Activated T-helper 1 cell treated with anti-CD3 and anti-CD28 coated beads, Interleukin-12 subunit alpha, Interleukin-12 subunit beta, Interleukin-2, Interleukin-4 antibody, amounts not matched to agents 30 ng/mL and 10 ng/mL and 1 ng/mL, durations not matched to agents 14 hours and 24 hours and 36 hours (primary cell): ENCODE measurements at places on chromosomes 3 and 15.

- DNase-seq: no peak
- H3K36me3 ChIP-seq: no peaks in the 10 kb centered on the region
- no peaks in the 10 kb centered on the region for H3K4me1 ChIP-seq
- H3K27me3 ChIP-seq: peaks cover 6% of the 10 kb centered on the region
- no peak overlapping the region for H3K4me3 ChIP-seq
Observed at GRCh38 chr3:105157766-105158085, 209.0 kb upstream of the ALCAM start.

DNA sequence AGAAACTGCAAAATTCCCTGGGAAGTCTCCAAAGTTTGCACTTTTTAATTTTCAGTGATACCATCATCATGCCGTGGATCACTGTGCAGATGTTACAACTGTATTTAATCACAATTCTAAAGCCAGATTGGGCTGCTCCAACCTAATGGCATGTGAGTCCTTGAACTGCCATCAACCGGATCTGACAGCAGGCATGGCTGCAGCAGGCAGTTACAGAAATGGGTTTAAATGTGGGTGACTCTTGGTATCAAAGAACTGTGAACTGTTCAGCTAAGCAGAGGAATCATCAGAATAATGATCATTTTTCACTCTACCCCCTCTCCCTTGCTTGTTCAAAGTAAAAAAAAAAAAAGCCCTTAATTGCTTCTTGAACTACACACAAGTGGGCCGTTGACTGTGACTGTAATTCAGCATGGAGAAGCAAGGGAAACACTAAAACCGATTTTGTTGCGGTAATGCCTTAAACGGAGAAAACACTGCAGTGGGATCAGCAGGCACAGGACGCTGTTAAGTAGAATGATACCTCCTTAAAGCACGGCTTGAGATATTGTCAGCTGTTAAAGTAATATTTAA lies 152.4 kb downstream of the RORA start:
- H3K27me3 ChIP-seq: peaks cover 22% of the 10 kb centered on the region
- no peak overlapping the region for H3K4me3 ChIP-seq

- no peak overlapping the region for H3K4me3 ChIP-seq
- H3K36me3 ChIP-seq: no peaks in the 10 kb centered on the region
- peaks cover 24% of the 10 kb centered on the region for H3K27me3 ChIP-seq
- no peak overlapping the region for H3K27ac ChIP-seq
- H3K4me1 ChIP-seq: no peaks in the 10 kb centered on the region
Observed at GRCh38 chr15:96314963-96315362, 15.5 kb upstream of the NR2F2 start.

DNA sequence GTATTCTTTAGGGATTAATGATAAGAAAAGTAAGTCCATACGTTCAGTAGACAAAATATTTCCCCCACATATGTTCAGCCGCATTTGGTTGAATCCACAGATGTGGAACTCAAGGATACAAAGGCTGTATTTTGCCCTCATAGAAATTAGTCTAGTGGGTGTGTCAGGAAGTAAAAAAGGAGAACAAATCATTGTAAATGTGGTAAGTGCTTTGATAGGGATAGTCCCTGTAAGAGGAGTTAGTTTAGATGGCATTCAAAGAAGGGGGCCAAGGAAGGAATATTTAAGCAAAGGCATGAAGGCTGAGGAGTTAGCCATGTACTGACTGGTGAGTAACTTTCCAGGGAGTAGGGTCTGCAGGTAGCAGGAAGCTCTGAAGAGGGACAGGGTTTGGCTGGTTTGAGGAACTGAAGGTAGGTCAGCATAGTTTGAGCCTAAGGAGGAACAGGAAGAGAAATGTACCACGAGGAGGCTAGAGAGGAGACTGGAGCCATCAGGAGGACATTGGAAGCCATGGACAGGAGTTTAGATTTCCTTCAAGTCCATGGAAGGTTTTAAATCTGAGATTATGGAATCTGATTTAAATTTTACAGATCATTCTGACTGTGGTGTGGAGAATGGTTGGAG lies 98.8 kb downstream of the MME start:
- no peak overlapping the region for H3K27ac ChIP-seq
- no peaks in the 10 kb centered on the region for H3K27me3 ChIP-seq
- no peak for DNase-seq
- H3K4me3 ChIP-seq: no peak overlapping the region

DNA sequence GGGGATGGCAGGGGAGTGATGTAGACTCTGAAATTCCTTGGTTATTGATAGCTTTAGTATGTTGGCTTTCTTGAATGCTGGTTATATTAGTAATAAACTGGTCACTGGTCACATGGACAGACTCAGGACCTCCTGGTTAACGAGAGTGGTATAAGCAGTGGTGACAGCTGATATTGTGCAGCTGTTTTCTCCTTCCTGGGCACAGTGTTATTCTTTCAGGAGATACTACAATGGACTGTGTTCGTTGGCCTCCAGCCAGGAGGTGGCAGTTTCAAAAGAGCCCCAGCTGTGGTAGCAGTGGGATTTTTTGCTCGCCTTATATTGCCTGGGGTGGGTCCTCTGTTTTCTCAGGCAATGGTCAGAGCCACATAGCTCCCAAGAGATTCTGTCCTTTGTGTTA lies 181.6 kb upstream of the RBMS3 start:
- no peak for DNase-seq
- no peak overlapping the region for H3K27ac ChIP-seq
- no peaks in the 10 kb centered on the region for H3K27me3 ChIP-seq
- no peaks in the 10 kb centered on the region for H3K4me1 ChIP-seq
- H3K4me3 ChIP-seq: no peak overlapping the region

DNA sequence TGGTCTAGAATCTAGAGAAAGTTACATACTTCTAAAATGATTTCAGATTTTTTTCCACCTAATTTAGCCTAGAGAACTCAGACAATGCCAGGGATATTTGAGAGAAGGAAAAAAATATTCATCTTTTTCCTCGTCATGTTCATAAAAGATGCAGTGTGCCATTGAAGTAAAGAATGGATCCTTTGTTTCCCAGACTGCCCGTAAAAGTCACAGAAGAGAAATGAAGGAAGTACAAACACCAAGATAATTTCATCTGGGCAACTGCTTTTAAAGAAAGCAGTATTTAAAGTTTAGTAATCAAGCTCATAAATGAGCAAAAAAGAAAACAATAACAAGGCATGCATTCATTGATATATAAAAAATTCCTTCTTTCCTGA lies 47.2 kb downstream of the TTC23 start:
- no peak overlapping the region for H3K27ac ChIP-seq
- no peak overlapping the region for H3K4me3 ChIP-seq
- H3K27me3 ChIP-seq: peaks cover 19% of the 10 kb centered on the region
- no peaks in the 10 kb centered on the region for H3K4me1 ChIP-seq
- no peak for DNase-seq
- no peaks in the 10 kb centered on the region for H3K36me3 ChIP-seq

- H3K36me3 ChIP-seq: peaks cover 6% of the 10 kb centered on the region
- no peak overlapping the region for H3K27ac ChIP-seq
- no peaks in the 10 kb centered on the region for H3K27me3 ChIP-seq
Observed at GRCh38 chr3:149736175-149736952, 15.9 kb downstream of the COMMD2 start.

- peaks cover 2% of the 10 kb centered on the region for H3K27me3 ChIP-seq
- peaks cover 12% of the 10 kb centered on the region for H3K4me1 ChIP-seq
- no peak overlapping the region for H3K4me3 ChIP-seq
- no peak for DNase-seq
- H3K36me3 ChIP-seq: no peaks in the 10 kb centered on the region
Observed at GRCh38 chr3:102415553-102415952, 19.3 kb upstream of the ZPLD1 start.

DNA sequence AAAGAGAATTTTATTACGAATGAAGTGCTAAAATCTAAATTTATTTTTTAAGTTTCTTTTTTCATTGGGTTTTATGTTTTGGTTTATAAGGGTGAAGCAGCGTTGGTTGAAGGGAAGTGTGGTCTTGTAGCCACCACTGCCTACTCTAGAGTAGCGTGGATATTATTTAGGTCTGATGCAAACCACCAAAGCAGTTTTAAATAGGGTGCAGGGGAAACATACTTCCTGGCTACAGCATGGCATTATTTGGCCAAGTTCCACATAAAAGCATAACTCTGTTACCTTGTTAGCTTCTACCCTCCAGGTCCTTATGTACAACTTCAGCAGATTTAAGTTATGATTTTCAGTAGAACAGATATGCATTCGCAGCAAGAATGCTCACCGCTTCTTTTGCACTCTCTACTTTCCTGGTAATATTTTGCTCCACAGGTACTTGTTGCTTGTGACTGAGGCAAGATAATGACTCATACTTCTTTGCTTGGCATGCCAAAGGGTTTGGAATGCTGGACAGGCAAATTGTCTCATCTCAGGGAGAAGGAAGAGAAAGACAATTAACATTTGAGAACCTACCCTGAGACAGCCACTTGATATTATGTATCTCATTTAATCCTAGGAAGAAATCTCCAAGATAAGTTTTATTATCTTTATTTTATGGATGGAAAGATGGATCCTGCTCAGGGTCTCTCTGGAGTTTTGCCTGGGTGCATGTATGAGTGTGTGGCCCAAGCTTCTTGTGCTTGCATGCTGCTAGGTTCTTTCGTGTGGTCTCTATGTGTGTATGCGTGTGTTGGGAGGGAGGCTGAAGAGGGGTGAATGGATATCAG lies 5.4 kb downstream of the TGFBR2 start:
- H3K4me1 ChIP-seq: peaks cover 84% of the 10 kb centered on the region
- H3K4me3 ChIP-seq: peak overlapping the region; percentile 97
- no peak for DNase-seq
- peaks cover 46% of the 10 kb centered on the region for H3K36me3 ChIP-seq
- H3K27ac ChIP-seq: peak overlapping the region; percentile 93
- H3K27me3 ChIP-seq: no peaks in the 10 kb centered on the region

DNA sequence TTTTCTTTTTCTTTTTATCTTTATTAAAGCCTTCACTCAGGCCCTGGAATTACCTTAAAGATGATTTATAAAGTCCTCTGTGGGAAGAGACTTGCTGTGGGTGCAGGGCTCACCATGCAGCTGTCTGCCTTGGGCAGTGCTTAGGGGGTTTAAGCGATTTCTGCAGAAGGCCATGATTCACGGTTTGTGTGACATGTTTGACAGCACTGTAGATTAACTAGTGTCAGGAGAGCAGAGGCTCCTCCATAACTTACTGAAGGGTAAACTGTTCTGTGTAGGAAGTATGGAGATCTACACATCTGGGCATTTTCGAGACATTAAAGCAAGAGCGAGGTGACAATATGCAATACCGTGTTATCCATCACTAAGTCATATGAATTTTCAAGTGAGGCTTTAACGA lies 137.7 kb downstream of the LRIG1 start:
- H3K27ac ChIP-seq: no peak overlapping the region
- H3K36me3 ChIP-seq: peaks cover 1% of the 10 kb centered on the region
- DNase-seq: no peak

GRCh38 chr15:73233623-73234022 lies 135.1 kb downstream of the HCN4 start:
- H3K4me1 ChIP-seq: no peaks in the 10 kb centered on the region
- DNase-seq: no peak
- H3K4me3 ChIP-seq: no peak overlapping the region
- no peak overlapping the region for H3K27ac ChIP-seq
